ENCODE measurements at places on chromosomes 12 and 14.
A peak's percentile ranks its signal among the peaks of the same experiment; 100 is the strongest.

DNA sequence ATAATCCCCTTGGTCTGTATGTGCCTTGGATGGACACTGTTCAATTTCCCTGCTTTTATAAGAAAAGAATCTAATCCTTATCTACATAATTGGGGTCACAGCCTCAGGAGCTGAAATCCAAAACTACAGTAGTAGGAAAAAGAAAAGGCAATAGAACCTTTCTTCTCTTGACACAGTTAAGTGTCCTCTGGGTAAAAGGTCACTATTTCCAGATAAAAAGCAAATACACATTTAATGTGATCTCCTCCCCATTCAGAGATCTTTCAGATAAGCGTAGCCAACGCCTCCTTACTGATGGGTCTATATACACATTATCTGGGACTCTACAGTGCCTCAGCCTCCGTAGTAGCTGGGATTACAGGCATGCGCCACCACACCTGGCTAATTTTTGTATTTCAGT lies 73.4 kb downstream of the CLIP1 start:
- no peak for DNase-seq

DNA sequence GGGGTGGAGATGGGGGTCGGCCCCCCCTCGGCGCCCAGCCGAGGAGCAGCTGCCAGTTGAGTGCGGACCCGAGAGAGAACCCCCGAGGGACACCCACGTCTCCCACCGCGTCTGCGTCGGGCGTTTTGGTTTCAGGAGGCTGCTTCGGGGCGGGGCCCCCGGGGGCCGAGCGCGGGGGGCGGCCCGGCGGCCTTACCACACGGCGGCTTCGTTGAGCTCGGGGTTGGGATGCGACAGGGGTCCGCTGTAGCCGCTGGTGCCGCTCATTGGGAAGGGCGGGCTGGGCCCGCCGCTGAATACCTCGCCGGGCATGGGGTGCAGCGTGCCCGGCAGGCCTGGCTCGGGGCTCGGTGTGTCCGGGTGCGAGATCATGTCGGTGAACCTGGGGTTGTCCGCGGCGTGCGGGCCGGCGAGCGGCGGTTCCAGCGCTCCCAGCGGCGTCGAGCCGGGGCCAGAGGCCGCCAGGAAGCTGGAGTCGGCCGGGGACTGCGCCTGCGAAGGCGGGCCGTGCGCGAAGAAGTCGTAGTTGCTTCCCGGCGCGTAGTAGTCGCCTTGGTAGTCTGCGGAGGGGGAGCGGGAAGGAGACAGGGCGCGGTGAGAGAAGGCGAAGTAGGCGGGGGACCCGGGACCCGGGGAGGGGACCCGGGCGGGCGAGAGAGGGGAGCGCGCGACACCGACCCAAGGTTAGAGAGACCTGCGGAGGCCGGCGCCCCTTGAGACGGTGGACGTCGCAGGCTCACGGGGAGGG lies 8.5 kb downstream of the LHX5 start:
- no peak for DNase-seq

DNA sequence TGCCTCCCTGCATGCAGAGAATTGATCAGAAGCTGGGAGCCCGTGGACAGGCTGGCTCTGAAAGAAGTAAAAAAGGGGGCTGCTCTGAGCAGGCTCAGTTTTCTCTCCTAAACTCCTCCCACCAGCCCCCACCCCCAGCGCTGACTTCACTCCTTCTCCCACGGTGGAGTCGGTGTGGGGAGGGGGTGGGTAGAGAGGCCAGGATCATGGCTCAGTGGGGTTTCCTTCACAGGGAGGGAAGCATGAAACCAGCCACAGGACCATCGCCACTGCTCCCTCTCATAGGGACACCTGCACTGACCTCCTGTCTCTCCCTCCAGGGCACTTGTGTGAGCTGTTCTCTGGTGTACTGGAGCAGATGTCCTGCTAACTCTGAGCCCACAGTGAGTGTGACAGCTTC lies 78.9 kb downstream of the STAB2 start:
- DNase-seq, result no peak

GRCh38 chr12:124699909-124700308 lies 132.5 kb upstream of the NCOR2 start:
- DNase-seq, result no peak

DNA sequence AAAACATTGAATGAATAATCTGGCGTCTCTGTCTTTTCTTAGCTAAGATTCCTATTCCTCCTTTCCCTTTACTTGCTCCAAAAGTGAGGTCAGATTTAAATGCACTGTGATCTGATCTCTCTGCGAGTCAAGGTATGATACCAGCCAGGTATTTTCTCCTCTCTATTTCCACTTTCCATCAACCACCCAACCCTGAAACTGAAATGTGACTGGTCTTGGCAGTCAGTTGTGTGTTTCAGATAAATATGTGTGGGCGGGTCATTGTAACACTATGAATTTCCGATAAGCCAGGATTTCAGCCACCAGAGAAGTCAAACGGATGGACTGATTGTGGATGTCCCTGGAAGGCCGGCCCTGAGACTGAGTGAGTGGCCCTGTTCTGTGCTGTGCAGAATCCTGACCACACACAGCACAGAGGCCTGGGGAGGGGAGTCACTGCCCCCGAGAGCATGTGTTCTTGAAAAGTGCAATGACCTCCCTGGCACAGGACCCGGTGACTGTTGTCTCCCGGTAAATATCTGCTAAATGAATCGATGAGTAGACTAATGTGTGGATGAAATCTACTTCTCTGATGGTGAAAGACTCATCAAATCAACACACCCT lies 612.5 kb upstream of the TMEM132C start:
- DNase-seq, result no peak

- DNase-seq, result peak; percentile 83
These were observed 1.1 kb downstream of the SAV1 start for GRCh38 chr14:50666772-50667683.

GRCh38 chr12:124928095-124928911 lies 13.9 kb upstream of the UBC start:
- peak; percentile 22 for DNase-seq

- peak; percentile 70 for DNase-seq
These were observed 972 bp downstream of the SAMD4A start for GRCh38 chr14:54567639-54568561.

- no peak for DNase-seq
These were observed 76.9 kb downstream of the DDX51 start for GRCh38 chr12:132067182-132067581.

DNA sequence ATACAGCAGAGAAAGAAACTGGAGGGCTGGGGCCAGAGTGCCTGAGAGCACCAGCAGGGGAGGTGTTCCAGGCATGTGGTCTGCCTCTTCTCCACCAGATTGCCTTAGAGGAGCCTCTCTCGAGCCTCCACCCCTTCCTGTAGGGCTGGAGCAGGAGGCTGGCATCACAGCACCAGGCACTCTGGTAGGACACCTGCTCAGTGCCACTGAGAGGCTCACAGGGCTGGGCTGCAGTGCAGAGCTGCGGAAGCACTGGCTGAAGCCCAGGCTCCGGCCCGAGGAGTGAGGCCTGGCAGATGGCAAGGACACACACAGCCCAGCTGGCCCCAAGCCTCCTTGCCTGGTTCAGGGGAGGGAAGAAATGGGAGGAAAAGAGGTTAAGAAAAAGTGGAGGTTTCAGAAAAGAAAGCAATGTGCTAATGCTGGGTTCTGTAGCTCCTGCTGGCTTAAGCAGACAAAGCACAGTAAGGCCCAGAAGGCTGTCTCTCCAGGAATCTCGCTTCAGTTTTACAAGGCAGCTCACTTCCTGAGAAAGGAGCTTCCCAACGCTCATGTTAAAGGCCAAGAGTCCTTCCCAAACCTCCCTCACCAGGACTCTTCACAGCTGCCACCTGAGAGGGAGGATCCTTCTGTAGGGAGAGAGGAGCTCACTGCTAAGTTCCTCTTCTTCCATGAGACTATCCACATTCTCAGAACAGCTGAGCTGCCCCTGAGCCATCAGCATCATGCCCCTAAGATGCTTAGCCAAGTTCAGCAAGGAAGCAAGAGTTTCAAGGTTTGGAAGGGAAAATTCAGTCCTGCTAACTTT lies 23.8 kb downstream of the SPTB start:
- DNase-seq, result no peak

DNA sequence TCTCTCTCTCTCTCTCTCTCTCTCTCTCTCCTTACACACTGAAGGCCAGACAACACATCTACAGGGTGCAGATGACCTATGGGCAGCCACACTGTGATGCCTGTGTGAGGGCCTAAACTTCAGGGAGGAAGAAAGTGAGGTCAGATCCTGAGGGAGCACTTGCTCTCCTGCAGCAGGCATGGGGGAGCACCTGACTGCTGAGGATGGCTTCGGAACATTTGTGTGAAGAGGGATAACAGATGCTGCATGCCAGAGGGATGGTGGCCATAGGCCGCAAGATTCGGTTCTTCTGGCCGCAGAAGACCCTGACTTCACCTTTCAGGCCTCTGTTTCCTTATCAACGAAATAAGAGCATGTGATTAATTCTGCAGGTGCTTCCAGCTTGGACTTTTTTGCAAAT lies 11.7 kb upstream of the SERPINA11 start:
- no peak for DNase-seq

DNA sequence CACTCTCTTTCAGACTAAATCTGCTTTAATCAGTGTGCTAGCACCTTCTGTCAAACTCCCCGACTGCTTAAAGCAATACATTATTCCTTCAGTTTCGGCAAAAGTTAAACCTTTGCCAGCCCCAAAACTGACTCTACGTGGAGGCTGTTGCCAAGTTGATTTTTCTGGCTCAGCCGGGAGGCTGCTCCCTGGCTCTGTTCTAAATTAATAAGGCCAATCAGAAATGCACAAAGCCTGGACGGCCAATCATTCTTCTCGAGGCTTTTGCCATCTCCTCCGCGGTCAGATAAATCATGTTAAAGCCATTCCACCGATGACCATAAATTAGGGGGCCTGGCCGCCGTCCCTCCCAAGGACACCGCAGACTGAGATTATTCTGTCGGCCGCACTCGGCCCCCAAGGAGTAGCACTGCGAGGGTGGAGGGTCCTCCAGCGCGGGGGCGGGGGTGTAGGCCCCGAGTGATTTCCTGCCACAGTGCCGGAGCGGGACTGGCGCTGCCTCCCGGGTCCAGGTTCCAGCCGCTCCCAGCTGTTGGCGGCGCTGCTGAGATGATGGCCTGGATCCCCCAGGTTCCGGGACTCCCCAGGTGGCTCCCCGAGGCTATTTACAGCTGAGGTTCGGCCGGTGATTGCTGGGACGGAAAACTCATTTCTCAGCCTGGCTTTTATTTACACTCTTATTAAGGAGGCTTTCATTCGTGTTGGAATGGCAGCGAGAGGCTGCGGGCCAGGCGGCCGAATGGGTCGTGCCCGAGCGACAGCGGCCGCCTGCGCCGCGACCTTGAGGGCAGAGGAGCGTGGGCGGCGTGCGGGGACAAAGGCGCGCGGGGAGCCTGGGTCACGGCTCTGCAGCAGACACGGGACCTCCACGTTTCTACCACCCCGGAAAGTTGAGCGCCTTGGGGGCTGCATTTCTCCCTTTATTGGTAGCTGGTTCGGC lies 165.1 kb downstream of the MON2 start:
- DNase-seq, result peak; percentile 90

- no peak for DNase-seq
These were observed 27.7 kb upstream of the CALM1 start for GRCh38 chr14:90368946-90369721.

DNA sequence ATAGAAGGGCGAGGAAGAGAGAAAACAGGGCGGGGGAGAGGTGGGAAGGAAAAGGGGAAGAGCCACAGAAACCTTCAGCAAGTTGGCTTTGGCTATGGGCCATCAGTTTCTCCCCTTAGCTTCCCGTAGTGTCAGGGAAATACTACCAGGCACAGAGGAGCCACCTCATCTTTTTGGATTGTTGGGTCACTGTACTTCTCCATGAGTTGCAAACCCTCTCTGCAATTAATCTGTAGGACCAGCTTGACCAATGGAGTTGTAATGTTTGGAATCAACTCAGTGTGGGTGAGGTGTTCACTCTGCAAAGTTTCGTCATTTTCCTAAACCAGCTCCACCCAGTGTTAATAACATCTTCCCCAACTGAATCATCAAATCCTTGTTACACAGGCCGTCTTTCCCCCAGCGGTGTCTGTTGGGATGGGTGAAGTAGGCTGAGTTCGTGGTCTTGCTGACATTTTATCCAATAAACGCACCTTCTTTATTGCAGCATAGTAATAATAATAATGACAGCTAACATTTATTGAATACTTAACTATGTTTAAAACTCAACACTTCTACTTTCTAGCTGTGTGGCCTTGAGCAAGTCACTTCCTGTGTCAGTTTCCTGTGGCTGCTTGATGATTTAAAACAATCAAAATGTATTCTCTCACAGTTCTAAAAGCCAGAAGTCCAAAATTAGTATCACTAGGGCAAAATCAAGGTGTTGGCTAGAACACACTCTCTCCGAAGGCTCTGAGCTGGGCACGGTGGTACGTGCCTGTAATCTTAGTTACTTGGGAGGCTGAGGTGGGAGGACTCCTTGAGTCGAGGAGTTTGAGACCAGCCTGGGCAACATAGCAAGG lies 8.1 kb upstream of the GLTP start:
- DNase-seq, result peak; percentile 84

DNA sequence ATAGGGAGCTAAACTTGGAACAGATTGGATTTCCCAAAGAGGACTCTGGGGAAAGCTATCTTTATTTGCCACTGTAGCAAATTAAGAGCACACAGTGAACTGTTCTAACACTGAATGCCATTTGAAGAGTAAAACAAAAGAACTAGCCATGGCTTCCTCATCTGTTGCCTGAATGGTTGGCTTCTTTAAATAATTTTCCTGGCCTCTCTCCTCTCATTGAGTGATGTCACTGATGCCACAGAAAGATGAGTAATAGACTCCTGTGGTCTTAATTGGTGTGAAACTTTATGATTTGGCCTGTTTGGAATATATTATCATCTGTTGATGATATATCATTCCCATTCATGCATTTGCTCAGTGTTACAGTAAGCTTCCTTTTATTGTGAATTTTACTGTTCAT lies 42.5 kb downstream of the WDR20 start:
- DNase-seq, result peak; percentile 29

- no peak for DNase-seq
These were observed 11.4 kb downstream of the MCRS1 start for GRCh38 chr12:49556391-49557186.

DNA sequence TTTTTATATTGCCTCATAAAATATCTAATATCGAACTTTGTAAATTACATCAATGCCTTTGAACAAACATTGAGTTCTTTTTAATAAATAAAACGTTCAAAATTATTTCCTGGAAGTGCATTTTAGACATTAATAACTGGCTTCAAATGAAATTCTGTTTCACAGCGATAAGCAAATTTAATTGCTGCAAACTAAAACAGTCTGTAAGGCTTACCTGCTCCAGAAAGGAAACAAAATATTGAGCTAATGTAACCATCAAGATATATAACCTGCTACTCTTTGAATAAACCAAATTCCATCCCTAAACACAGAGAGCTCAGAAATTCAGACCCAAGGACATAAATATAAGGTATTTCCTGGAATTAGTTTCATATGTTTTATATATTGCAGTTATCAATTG lies 651.3 kb downstream of the MED13L start:
- DNase-seq, result no peak

- DNase-seq, result no peak
These were observed 14.9 kb downstream of the LHX5 start for GRCh38 chr12:113456761-113457160.

Data from adipocyte (in vitro differentiated cells).